Kasumi-1 (cell line): ENCODE measurements at places on chromosomes 7 and 10.

- DNase-seq, result no peak
Measured at GRCh38 chr7:54116956-54117355, 425.2 kb upstream of the VSTM2A start.

DNA sequence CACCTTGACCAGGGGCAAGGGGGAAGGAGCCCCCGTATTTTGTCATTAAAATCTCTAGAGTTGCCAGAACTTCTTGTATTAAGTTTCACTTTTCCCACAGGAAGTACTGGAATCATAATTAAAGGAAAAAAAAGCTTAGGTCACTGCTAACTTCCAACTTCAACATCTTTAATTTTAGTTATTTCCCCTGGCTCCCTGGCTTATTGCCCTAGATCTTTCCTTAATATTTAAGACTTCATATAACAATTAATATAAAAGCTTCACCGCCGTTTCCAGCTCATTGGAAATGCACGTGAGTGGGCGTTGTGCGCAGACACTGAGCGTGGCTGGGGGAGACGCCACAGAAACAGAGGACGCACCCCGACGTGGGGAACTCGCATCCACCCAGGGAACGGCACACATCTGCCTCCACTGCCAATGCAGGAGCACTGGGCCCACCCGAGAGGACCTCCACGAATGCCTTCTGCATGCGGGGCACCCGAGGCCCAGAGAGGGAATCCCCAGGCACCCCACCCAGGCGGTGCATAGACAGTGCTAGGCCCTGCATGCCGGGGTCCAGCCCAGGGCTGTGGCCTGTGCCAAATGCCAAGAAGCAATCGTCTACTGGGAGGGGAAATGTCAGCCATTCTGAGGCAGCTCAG is 72.2 kb downstream of the ADARB2 start:
- DNase-seq, result no peak

- no peak for DNase-seq
Measured at GRCh38 chr10:22436526-22436892, 91.2 kb downstream of the SPAG6 start.

- DNase-seq, result no peak
Measured at GRCh38 chr10:98131619-98132018, 2.8 kb upstream of the R3HCC1L start.

- DNase-seq, result no peak
Measured at GRCh38 chr10:62819141-62819920, 3.2 kb upstream of the EGR2 start.

DNA sequence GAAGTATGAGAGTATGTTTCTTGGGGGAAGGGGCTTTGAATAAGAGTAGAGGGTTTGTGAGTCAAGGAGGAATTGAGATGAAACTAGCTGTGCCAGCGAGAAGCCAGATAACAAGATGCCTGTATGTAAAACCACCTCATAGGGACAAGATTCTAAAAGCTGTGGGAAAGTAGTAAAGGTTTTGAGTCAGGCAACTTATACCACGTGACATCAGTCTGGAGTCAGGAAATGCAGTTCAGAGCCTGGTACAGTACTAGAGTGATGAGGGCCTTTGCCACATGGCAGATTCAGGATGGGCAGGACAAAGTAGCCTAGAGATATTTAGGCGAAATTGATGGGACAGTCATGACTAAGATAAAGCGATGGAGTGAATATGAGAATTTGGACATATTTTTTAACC is 140.2 kb upstream of the PLXDC2 start:
- DNase-seq, result no peak

DNA sequence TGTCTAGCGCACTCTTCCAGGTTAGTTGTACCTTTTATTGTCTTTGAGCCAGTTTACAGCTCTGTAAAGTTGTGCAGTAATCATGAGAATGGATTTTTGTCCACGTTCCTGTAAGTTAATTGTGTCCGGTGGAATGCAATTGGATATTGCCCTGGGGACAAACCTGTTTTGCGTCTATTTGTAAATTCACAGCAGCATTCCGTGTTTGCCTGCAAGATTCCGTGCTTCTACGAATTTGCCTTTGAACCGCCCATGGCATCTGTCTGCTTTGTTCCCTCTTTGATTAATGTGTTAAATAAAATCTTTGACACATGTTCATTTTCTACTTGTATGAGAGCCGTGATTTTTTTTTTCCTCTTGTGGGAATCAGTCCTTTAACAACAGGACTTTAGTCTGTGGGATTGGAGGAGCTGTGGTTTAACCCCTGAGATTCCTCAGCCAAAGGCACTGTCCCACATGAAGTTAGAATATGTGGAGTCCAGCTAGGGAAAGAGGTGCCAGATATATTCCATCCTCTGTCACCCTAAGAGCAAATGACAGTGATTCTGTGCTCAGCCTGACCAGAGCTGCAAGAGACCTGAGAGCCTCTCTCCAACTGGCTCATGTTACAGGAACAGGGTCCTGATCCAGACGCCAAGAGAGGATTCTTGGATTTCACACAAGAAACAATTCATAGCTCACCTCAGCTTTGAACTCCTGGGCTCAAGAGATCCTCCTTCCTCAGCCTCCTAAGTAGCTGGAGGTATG is 126.3 kb downstream of the COL26A1 start:
- DNase-seq, result no peak

GRCh38 chr7:24914465-24914859 is 65.5 kb downstream of the OSBPL3 start:
- DNase-seq, result no peak

GRCh38 chr10:121313119-121313875 is 284.9 kb downstream of the FGFR2 start:
- no peak for DNase-seq

DNA sequence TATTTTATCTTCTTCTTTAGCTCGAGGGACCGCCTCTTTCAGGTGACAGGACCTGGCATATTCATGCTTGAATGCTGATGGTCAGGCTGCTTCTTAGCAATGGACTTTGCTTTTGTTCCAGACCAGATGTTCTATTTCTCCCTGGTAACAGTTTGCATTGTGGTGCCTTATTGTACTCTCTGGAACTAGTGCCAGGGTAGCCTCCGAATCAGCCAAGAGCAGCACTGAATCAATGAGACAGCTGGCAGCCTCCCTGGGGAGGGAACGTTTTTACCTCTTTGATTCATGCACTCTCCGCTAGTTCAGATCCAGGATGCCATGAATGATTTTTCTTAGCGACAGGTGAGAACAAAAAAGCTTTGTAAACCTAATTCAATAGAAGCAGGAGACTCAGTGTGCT is 54.1 kb upstream of the NXPH1 start:
- no peak for DNase-seq

- no peak for DNase-seq
Measured at GRCh38 chr7:79965946-79966345, 168.7 kb upstream of the GNAI1 start.

- DNase-seq, result no peak
Measured at GRCh38 chr10:47045331-47045861, 134.2 kb downstream of the PTPN20 start.

GRCh38 chr7:48976253-48976652 is 51.9 kb downstream of the CDC14C start:
- no peak for DNase-seq

- DNase-seq, result no peak
Measured at GRCh38 chr10:44715136-44715535, 196.0 kb upstream of the TMEM72 start.

DNA sequence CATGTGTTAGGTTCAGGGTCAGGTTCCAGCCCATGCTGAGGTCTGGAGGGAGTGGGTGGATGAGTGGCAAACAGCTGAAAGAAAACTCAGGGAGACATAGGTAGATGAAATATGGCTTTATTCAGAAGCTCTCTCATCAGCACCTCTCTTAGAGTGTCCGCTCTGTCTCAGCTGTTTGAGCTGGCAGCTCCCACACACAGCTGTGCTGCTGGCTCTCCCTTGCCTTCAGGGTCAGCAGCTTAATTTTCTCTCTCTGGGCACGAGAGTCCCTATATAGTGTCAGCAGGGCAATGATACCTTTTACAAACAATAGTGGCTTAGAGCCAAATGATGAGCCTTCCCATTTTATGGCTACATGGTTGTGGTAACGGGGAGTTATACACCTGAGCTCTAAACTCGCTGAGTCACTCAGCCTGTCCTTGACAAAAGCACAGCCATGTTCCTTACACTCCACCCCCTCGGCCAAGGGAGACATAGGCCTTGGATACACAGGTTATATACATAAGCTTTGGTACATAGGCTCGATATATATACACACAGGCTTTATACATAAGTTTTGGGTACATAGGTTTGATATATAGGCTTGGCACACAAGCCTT is 10.4 kb downstream of the RNF133 start:
- no peak for DNase-seq

DNA sequence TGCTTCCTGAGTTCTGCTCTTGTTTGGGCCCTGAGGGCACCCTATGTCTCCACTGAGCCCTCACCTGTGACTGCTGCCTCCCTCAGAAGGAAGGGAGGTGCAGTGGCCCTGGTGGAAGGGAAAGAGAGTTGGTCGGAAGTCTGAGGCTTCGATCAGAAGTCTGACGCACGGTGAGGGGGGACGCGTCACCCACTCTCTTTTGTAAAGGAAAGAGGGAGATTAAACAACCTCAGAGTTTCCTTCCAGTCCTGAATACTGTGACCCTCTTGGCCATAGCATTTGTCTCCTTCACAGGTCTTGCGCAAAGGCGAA is 31.4 kb upstream of the TRIM8 start:
- peak; percentile 73 for DNase-seq

DNA sequence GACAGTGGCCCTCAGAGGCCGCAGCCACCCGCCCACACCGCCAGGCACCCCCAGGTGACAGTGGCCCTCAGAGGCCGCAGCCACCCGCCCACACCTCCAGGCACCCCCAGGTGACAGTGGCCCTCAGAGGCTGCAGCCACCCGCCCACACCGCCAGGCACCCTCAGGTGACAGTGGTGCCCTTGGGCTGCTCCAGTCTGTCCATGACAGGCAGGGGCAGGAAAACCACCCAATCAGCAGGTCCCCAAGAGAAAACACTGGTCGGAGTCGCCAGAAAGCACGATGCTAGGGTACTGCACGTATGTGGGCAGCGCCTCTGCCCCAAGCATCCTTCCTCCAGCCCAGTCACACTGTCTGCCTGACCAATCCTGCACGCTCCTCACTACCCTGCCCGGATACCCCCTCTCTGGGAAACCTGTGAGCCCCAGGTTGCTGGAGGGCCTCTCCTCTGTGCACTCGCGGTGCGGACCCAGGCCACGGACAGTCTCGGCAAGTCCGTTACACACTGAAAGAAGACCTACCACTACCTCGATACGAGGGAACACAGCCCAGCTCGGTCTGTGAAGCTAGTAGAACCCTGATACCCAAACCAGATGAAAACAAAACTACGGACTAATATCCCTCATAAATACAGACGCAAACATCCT is 11.7 kb upstream of the GPR146 start:
- DNase-seq, result no peak

GRCh38 chr7:127913686-127914085 is 117.6 kb downstream of the LRRC4 start:
- no peak for DNase-seq

DNA sequence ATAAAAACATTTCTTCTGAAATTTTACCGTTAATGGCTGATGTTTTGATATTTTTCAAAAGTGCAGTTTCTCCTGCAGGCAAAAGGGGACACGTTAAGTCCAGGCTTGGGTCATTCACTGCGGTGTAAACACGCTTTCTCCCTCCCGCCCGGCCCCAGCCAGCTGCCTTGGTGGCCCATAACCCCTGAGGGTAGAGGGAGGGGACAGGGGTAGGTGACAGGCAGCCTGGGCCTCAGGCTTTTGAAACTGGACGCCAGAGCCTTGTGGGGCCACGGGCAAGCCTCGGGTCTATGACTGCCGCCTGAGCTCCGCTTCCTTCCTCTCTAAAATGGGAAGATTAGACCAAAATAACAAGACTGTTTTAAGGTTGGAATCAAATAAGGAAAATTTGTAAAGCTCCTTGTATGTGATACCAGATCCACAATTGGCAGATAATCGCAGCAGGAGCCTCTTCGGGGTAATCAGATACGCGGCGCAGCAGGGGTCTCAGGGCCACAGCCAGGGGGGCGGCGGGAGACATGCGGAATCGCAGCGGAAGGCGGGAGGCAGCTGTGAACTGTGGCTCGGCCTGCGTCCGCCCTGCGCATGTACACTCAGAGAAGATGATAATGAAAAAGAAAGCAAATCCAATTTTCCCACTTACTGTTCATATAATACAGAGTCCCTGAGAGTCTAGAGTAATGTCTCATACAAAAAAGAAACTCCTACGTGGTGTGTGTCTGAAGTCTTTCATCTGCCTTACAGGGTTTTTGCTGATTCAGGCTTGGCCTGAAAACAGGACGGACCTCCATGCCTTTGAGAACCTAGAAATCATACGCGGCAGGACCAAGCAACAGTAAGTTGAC is 138.3 kb downstream of the EGFR start:
- DNase-seq, result no peak
